ENCODE measurements at places on chromosomes 7 and 10.

DNA sequence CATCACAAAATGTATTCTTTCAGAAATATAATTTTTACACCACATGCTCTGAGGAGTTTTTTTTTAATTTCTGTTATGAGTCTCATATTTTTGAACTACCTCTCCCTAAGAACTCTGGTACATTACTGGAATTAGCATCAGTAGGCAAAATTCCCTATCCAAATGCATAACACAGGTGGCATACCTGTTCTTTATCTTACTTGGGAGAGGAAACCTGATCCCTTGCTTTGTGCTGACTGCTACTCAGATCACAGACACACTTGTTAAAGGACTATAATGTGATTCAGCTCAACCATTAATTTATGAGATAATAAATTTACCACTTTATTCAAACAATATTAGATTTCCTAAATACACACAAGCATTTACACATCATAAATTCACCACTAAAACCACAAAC is 617.2 kb downstream of the GRM8 start:
- DNase-seq, result no peak

GRCh38 chr7:137003086-137003485 is 134.6 kb downstream of the CHRM2 start:
- no peak for DNase-seq

DNA sequence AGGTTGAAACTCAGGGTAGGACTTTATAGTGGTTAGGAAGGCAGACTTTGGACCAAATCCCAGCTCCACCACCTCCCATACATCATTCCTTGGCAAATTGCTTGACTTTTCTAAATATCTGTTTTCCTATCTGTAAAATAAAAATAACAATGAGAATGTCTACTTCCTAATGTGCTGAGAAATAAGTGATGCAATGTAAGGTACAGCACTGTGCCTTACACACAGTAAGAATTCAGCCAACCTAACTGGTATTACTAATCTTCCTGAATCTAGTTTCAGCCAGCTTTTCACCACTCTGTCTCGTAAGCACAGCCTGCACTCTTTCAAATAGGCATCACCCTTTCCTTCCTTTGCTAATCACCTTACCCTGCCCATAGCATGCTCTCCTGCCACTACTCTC is 9.7 kb downstream of the PRLHR start:
- no peak for DNase-seq

DNA sequence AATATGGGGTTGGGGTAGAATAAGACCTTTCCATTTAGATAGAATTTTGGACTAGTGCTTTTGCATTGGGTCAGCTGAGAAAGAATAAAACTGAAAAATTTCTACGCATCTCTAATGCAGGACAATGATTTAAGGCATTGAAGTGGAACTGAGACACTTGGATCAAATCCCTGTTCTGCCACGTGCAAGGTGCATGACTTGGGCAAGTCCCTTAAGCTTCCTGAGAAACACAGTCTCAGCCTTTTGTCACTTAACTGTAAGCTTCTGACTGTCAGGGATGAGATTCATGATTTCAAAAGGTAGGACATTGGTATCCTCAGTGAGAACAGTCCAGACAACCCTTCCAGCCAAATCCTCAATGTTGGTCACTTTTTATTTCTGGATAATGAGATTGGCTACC is 59.2 kb downstream of the ENTPD1 start:
- no peak for DNase-seq

DNA sequence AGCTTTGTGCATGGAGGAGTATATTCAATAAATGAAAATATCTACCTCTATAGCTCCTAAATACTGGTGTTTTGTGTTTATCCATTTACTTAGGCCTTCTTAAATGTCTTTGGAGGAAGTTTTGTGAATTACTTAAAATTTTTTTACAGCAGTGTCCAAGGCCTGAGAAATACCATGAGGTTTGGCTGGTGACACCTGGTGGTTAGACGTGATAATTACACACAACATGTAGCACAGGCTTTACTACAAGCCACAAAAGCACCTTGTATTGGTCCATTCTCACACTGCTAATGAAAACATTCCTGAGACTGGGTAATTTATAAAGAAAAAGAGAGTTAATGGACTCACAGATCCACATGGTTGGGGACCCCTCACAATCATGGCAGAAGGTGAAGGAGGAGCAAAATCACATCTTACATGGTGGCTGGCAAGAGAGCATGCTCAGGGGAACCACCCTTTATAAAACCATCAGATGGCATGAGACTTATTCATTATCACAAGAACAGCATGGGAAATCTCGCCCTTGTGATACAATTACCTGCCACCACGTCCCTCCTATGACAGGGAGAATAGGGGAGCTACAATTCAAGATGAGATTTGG is 20.6 kb downstream of the HYAL4 start:
- no peak for DNase-seq

DNA sequence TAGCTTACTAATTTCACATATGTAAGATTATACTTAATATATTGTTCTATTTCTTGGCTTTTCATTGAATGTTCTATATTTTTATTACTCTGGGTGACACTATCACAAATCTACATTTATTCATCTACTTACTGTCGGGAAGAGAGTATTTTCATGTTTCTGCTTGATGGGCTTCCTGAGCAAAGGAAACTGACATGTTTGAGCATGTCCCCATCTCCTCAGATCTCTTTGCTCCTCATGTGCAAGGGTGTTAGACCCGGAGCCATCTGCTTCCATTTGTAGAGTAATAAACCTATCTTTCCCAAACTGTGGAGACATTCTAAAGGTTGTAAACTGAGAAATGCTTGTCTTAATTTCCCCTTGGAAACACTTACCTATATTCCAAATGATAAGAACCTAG is 103.5 kb downstream of the LSMEM1 start:
- DNase-seq, result no peak

DNA sequence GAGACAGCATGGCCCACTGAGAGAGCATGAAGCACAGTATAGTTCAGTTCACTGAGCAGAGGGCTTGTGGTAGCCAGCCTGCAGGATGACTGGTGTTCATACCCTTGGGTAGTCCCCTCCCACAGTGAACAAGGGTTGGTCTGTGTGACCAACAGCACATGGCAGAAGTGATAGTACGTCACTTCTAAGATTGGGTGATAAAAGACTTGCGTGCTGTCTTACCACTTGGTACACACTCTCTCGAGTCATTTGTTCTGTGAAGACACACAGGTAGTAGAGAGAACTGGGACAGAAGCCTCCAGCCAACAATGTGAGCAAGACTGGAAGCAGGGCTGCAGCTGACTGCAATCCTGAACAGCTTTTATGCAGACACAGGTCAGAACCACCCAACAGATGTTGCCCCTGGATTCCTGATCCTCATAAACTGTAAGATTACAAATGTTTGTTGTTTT is 14.6 kb downstream of the EPC1 start:
- DNase-seq, result peak; percentile 39

GRCh38 chr7:55369427-55370400 is 4.6 kb downstream of the LANCL2 start:
- DNase-seq, result no peak

GRCh38 chr7:37732888-37733287 is 49.3 kb downstream of the GPR141 start:
- DNase-seq, result no peak

GRCh38 chr10:93386631-93387369 is 95.3 kb downstream of the MYOF start:
- no peak for DNase-seq

GRCh38 chr7:102439963-102440795 is 6.8 kb downstream of the ORAI2 start:
- no peak for DNase-seq

DNA sequence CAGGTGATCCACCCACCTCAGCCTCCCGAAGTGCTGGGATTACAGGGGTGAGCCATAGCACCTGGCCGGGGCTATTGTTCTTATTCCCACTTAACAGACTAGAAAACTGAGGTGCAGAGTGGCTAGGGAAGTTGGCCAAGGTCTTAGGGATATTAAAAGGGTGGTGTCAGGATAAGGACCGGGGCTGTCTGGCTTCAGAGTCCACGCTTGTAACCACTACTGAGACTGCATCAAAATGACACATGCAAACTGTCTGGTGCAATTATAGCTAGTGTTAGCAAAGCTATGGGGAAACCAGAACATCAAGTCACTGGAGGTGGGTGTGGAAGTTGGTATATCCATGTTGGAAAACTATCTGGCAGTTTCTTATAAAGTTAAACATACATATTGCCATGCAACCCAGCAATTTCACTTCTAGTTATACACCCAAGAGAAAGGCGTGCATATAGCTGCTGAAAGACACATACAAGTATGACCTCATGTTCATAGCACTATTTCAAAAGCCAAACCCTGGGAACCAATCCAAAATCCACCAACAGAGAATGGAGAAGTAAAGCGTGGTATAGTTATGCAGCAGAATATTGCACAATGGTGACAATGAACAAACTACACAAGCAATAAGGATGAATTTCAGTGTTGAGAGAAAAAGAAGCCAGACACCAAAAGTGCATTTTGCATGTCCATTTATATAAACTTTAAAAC is 33.9 kb upstream of the EEPD1 start:
- no peak for DNase-seq

DNA sequence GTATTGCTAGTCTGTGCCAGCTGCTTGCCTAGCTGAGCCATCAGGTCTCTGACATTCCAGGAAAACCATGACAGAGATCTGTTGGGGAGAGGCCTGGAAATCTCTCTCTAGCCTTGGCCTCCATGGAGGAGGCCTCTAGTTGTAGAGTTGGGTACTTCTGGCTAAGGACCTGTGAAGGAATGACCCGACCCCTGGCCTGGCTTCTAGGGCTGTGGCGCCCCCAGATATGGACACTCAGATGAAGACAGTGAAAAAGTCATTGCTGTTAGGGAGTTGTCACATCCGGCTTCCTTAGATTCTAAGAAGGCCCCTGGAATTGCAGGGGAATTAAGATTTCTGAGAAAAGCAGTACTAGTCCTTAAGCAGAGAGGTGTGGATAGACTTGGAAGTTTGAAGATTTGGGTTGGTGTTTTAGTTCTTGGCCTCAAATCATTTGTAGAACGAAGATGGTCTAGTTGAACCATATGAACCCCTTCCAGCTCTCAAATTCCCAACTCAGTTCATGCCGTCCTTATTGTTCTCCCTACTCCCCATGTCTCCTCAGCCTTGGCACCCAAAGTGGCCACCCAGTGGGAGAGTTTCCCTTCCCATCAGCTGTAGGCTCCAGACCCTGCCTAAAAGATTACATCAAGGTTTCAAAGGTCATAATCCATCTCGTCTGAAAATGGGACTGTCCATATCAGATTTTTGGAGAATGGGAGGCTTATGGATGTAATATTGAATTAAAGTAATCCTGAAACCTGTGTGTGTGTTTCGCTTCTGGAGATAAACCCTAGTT is 7.0 kb downstream of the HHEX start:
- no peak for DNase-seq

DNA sequence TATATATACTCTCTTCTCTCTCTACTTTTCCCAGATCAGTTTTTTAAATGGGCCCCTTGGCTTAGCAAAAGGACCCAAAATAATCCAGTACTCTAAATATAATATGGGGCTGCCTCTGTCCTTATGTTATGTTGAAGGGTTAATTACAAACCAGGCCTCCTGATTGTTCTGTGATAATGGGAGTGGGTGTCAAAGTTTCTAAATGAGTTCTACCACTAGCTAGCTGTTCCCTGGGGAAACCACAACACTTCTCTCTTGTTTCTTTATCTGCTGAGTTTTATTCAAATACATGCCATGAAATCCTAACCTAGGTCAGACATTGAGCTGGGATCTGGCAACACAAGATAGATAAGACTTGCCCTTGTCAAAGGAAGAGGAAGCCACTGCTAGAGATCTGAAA is 3.8 kb downstream of the HTR5A start:
- DNase-seq, result no peak

DNA sequence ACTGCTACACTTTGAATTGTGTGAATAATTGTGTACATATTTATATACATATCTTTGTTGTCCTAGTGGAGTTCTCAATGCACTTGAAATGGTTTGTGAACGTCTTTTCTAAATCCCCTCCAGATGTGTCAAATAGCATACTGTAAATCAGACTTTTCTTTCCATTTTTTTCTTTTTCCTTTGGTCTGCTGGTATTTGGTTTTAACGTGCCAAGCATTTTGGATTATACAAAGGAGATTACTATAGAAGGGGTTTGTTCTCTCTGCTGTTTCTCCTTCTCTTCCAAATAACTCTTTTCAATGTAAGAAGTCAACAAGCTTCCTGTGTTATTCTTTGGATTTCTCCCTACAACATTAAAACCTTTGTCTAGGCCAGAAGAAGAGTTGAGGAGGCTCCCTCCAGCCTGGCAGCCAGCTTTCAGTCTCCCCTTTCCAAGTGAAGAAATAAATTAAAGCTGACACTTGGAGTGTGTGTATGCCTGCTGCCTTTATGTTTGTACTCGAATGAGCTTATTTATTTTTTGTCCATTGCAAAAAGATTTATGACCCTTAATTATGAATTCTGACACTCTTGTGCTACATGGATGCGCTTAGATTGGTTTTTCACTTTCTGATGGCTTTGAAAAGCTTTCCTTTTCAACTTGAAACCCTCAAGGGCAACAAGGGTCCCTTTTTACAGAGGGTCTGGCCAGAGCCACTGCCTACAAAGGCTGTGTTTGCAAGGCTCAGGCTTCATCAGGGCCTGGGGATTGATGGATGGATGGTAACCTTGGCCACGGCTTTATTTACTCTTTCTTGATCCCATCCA is 107.8 kb downstream of the RAB18 start:
- DNase-seq, result no peak

- no peak for DNase-seq
These were observed 13.4 kb downstream of the NIPSNAP2 start for GRCh38 chr7:55977831-55978230.

GRCh38 chr10:78441694-78442093 is 408.0 kb downstream of the RPS24 start:
- no peak for DNase-seq

- no peak for DNase-seq
These were observed 12.1 kb upstream of the CEP41 start for GRCh38 chr7:130452951-130453350.

DNA sequence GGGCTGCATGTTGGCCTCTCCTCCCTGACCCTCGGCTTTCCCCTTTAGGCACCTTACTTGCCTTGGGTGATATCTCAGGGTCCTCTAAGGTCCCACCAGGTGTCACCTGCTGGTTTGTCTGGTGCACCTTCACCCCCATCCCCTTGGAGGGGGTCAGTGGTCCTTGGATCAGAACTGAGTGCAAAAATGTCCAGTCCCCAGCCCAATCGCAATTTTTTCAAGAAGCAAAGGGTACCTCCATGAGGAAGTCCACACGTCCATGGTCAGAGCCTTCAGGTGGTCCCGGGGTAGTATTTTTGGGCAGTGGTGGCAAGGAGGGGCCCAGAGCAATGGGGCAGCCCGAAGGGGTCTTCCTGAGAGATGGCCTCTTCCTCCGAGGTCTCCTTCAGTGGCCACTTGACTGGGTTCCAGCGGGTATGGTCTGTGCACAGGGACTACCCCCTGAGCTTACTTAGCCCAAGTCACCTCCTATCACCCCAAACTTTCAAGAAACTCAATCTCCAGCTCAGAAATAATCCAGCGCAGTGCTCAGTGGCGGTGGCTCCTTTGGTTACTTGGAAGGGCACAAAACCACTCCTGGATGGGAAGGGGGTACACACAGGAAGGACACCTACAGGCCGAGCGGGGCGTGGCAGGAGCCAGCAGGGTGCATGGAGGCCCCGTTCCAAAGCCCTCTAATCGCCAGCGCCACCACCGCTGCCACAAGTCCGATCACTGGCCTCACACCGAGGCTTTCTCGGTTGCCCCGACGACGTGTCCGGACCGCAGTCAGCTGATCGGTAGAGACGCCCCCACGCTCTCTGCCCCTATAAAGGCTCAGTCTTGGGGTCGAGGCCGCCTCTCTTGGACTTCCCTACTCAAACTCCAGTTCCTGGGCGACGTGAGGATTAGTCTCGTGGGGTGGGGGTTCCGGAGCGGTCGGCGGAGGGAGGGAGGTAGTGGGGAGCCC is 4.5 kb downstream of the SAP25 start:
- no peak for DNase-seq
